ENCODE measurements at places on chromosomes 1 and 21.
A peak's percentile ranks its signal among the peaks of the same experiment; 100 is the strongest.

- DNase-seq, result no peak
These were observed 622.3 kb downstream of the PTPRU start for GRCh38 chr1:29858646-29859045.

DNA sequence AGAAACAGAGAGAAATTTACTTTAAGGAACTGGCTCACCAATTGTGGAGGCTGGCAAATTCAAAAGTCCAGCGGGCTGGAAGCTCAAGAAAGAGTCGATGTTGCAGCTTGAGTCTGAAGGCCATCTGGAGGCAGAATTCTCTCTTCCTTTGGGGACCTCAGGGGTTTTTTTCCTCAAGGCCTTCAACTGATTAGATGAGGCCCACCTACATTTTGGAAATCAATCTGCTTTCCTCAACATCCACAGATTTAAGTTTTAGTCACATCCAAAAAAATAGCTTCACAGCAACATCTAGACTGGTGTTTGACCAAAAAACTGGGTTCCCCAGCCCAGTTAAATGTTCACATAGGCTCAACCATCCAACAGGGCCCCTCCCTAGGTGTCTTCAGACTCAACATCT is 114.9 kb downstream of the SLC35F3 start:
- no peak for DNase-seq

GRCh38 chr1:95627244-95627643 is 393.2 kb downstream of the RWDD3 start:
- DNase-seq, result no peak

- DNase-seq, result peak; percentile 6
These were observed 56.5 kb downstream of the CD46 start for GRCh38 chr1:207808322-207808705.

DNA sequence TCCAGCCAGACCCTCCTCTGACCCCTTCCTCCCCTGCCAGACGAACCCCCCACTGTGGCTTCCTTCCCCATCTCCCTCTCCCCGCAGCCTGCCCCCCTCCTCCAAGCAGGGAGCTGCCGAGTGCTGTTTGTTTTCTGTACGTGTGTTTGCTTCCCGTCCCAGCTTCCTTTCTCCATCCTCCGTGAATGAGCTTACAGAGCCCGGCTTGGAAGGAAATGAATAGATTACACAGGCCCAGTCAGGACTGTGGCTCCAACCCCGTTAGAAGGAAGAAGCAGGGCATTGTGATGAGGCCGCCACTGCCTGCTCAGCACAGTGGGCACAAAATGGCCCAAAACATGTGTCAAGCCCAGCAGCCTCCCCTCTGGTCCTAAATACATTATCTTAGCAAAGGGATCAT is 123.2 kb downstream of the IGSF21 start:
- no peak for DNase-seq

Measured in activated CD4-positive, alpha-beta memory T cell treated with anti-CD3 and anti-CD28 coated beads, Interleukin-2, amount 10 ng/mL, durations not matched to agents 7 days and 5 days (primary cell).